ENCODE measurements at places on chromosomes 1 and 21.

- DNase-seq: no peak
Observed at GRCh38 chr1:156743367-156744302, 2.7 kb upstream of the MRPL24 start.

DNA sequence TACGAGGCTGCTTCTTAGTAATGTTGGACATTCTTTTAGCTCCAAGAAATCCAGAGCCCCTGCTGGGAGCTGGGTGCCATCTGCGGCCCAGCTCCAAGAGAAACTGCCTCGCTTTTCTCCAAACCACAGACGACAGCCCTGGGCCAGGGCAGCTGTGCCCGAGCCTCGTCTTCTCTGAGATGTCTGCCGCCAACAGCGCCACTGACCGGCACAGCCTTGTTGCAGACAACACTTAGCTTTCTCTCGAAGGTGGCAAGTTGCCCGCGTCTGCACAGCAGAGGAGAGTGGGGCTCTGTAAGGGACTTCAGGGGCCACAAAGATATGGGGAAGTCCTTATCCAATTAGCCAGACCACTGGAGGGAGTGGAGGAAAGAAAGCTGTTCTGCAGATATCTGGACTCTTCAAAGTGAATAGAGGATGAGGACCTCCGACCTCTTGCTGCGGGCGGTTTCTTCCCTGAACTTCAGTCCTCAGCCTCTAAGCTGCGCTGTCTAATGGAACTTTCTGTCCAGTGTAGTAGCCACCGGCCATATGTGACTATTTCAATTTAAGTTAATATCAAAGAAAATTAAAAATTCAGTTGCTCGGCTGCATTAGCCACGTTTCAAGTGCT lies 63.9 kb upstream of the DISP3 start:
- DNase-seq: no peak

GRCh38 chr1:198258491-198258890 lies 101.7 kb downstream of the NEK7 start:
- no peak for DNase-seq

DNA sequence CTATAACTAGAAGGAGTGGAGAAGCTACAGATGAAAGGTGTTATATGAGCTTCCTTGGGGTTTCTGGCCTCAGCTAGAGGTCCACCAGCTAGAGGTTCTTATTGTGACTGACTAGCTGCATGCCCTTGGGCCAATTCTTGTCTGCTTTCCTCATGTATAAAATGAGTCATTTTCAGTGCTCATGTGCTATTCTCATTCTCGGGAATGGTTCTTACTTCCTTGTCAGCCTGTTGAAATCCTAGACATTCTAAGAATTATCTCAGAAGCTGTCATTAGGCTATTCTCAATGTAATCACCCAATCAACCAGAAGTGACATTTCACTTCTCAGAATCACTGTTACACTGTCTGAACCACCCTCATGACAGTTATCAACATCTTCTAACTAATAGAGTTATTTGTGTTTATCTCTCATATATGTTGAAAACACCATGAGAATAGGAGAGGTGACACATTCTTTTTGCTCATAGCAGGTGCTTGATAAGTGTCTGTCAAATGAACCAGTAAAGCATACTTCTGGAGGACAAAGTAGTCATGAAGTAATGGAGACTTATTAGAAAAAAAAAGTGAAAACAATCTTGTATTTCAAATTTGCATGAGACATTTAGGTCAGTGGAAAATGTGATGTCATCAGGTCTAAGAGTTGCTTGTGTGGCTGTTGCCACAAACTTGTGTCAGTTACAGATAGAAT lies 122.8 kb upstream of the IVNS1ABP start:
- DNase-seq: no peak

DNA sequence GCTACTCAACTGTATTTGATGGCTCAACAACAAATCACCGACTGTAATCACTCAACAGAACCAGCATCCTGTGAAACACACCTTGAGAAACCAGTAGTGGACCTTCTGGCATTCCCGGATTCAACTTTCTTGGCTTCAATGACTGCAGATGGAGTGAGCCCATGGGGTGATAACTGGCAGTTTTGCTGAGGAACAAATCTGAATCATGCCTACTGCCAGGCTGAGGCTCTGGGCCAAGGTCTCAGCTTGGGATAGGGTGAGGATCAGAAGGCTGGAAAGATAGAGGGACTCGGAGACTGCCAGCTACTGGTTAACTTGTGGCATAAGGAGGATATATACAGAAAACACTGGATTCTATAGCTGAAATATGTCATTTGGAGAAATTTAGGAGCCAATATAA lies 63.5 kb upstream of the DIRAS3 start:
- no peak for DNase-seq

GRCh38 chr1:114718661-114719423 lies 2.3 kb upstream of the NRAS start:
- no peak for DNase-seq

DNA sequence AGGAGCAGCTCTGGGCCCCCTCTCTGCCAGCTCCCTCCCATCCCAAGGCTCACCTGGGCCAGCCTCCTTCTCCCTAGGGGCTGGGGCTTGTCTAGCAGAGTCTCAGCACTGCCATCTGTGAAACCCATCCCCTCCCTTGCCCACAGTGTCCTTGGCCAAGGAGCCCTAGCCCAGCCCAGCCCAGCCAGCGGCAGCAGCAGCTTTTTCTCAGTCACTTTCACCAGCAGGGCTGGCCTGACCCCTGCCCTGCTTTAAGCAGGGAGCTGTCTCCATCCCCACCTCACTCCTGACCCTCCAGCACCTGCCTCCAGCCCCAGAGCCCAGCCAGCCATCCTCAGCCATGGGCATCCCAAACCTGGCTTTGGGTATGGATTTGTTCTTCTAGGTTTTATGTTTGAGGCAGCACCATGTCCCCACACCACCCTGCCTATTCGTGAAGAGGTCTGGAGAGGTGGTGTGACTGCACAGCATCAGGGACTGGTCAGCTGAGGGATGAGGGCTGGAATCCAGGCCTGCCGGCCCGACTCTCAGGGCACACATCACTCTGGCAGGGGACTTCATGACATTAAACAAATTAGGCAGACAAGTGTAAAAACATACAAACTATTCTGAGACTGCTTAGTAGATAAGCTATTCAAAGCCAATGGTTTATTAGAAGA lies 36.1 kb upstream of the ABCG1 start:
- no peak for DNase-seq

DNA sequence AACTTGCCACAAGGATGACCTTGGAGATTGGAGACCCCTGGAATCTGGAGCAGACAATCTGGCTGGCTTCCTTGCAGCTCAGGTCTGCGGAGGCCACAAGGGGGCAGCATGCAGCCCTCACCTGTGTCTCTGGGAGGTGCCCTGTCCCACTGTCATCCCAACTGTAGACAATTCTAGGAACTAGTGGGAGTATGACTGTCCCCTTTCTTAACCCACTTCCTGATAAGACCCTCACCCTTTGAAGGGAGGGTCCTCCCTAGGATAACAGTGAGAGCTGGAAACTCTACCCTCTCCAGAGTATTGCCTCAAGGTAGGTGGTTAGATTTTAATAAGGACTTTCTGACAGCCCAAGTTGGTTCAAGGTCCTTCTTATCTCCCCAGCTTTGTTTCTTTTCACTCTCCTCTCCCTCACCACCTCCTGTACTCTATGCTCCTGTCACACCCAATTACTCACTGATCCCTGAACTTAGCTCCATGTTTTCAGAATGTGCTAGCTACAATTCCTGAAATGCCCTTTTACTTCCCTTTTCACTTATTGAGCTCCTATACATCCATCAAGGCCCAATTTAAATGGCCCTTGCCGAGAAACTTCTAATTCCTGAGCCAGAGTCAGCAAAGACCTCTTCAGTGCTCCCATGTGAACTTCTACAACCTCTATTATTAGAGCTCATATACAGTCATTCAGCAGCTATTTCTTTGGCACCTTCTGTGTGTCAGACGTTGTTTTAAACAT lies 9.2 kb upstream of the KCNQ4 start:
- DNase-seq: peak; percentile 18

- DNase-seq: no peak
Observed at GRCh38 chr1:205569411-205570172, 62.2 kb downstream of the ELK4 start.

DNA sequence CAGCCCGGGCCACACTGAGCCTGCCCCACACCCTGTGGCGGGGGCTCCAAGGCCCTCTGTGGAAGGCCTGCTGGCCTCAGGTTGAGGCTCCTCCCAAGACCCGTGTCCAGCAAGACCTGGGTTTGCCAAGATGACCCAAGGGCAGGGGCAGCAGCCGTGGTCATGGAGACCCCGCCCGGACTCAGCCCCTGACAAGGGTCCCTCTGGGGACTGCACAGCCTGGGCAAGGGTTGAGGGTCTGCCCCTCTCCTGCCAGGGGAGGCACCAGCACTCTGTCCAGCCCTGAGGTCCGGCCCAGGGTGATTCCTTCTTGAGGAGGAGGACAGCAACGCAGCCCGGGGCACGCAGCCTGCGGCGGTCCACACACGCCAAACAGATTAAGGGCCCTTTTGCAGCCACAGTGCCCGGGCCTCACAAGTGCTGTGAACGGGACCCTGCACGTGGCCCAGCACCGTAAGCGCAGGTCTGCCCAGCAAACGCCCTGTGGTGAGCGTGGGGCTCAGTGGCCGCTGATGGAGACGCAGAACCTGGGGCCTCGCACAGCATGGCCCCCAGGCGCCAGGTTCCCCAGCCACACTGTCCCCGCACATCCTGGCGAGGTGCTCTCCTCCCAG lies 3.4 kb downstream of the SPATC1L start:
- DNase-seq: no peak

GRCh38 chr1:47137925-47138615 lies 829 bp downstream of the CYP4A22 start:
- DNase-seq: no peak

- no peak for DNase-seq
Observed at GRCh38 chr1:221078260-221078965, 199.2 kb downstream of the HLX start.

- DNase-seq: no peak
Observed at GRCh38 chr1:227938276-227938675, 9.5 kb downstream of the WNT9A start.

DNA sequence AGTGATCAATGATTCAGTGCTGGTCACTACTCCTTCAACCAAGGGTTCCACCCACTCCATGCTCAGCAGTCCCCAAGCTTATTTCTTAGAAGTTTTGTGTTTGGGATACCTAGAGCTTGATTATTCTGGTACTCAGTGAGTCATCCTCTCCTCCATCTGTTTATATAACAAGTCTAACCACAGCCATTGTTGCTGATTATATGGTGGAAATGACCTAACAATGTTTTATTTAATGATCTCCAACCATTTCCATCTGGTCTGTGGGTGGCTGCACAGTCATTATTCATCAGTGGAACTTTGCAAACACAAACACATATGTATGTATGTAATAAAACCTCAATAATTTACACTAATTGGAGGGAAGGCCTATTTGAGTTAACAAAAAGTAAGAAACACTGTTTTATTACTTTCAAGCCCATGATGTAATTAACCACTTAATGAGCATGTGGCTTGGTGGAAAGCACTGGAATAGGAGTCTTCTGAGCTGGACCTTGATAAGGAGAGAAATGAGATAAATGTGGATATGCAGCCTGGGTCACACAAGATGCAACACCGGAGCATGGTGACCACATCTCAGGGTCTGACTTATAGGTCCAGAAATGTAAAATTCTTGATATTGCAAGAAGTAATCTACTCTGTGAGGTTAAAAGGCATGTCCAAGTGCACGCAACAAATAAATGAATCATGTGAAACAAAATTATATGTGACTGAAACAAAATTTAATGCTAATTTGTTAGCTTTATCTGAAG lies 99.0 kb upstream of the WLS start:
- peak; percentile 47 for DNase-seq

- no peak for DNase-seq
Observed at GRCh38 chr1:98437011-98437410, 224.5 kb upstream of the SNX7 start.

DNA sequence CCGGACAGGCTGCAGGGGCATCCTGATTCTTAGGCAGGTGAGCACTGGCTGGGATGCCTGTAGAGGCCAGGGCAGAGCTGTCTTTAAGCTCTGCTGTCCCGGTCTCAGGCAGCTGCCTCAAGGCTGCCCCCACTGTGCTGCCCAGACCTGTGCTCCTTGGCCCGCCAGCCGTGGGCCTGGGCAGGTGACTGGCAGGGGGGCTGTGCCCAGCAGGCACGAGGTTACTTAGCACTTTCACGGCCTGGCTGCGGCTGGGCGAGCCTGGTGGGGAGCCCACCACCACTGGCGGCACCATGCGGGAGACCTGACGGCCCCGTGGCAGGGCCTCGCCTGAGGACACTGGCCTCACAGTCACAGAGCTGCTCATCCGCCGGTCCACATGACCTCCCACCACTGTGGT lies 8.2 kb downstream of the CRYBG2 start:
- DNase-seq: no peak

- no peak for DNase-seq
Observed at GRCh38 chr1:182851825-182852224, 12.7 kb downstream of the DHX9 start.

GRCh38 chr1:229508823-229509337 lies 739 bp upstream of the NUP133 start:
- no peak for DNase-seq

- DNase-seq: no peak
Observed at GRCh38 chr1:185305419-185305818, 11.6 kb downstream of the IVNS1ABP start.

DNA sequence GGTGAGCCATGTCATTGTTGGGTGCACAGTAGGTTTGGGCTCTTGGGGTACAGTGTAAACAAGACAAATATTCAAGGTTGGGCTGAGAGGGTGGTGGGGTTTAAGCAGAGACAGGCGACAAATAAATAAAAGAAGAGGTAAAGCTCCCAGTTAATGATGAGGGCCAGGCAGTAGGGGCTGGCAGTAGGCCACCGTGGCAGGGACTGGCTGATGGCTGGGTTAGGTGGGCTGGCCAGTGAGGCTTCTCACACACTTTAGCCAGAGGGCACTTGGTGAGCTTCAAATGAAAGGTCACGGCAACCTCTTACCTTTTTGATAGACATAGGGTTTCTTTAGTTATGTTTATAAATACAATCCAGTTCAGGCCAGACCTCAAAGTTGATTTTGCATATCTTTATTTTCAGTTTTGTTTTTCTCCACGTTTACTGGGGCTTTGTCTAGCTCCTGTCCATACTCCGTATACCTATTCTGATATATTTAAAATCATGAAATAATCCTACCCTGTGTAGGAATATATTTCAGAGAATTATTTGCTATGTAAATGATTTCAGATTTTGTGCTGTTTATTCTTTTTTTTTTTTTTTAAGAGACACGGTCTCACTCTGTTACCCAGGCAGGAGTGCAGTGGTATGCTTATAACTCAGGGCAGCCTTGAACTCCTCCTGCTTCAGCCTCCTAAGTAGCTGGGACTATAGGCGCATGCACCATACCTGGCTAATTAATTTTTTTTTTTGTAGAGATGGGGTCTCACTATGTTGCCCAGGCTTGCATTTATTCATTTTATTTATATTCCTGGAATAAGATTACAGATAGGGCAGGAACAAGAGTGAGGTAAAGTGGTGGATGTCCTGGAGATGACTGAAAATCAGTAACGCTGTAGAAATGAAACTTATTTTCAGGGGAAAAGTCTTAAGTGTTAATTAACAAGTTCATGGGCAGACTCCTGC lies 122.7 kb downstream of the RYR2 start:
- DNase-seq: no peak

GRCh38 chr1:57218487-57219079 lies 205.3 kb downstream of the DAB1 start:
- no peak for DNase-seq

Data from HCT116 (cell line).